ENCODE measurements at places on chromosomes 4 and X.

GRCh38 chr4:114595207-114595606 lies 3.4 kb upstream of the UGT8 start:
- no peak for ATAC-seq

DNA sequence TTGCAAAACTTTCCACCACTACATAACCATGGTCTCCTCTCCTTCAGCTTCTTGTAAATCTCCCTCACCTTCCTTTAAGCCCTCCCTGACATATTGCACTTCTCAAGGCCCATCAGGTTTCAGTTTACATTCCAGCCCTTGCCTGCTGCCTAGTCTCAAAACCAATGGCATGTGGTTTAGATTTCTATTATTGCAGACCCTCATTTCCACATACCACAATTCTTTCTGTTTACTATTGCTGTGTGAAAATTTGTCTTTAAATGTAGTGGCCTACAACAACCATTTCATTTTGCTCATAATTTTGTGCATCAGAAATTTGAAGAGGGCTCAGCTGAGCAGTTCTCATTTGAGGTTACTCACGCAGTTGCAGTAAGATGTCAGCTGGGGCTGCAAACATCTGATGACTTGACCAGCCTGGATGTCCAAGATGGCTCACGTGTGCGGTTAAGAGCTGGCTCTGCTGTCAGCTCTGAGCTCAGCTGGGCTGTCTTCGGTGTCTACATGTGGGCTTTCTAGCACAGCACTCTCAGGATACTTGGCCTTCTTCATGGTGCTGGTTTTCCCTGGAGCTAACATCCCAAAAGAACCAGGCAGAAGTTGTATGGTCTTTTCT lies 29.9 kb upstream of the SOD3 start:
- ATAC-seq: no peak

GRCh38 chr4:56531149-56531770 lies 25.7 kb downstream of the ARL9 start:
- no peak for ATAC-seq

DNA sequence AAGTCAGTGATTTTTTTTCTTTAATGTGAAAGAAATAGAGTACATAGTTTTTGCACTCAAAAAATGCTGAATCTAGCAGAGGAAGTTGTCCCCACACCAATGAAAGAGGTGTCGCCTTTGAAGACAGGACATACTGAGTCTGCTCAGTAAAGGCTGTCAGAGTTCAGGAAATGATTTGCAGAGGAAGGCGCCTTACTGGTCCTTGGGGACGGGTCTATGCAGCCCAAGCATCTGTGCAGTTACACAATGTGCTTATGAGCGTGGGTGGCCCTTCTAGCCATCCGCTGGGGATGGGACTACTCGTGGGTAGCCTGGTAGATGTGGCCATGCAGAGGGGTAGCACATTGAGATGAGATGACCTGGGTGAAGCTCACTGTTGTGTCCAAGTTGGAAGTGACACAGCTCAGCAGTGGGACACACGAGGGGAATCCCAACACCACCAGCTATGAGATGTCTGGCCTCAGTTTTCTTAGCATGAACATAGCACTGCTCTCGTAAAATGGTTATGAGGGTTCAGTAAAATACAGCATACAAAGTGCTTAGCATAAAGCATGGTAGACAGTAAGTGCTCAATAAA lies 116.5 kb upstream of the RBPJ start:
- ATAC-seq: no peak

Data from esophagus mucosa (tissue), 1 donor.